ENCODE measurements at places on chromosomes 4 and X.
A peak's percentile ranks its signal among the peaks of the same experiment; 100 is the strongest.

- no peak for DNase-seq
These were observed 59.9 kb upstream of the AP1S2 start for GRCh38 chrX:15914486-15914885.

DNA sequence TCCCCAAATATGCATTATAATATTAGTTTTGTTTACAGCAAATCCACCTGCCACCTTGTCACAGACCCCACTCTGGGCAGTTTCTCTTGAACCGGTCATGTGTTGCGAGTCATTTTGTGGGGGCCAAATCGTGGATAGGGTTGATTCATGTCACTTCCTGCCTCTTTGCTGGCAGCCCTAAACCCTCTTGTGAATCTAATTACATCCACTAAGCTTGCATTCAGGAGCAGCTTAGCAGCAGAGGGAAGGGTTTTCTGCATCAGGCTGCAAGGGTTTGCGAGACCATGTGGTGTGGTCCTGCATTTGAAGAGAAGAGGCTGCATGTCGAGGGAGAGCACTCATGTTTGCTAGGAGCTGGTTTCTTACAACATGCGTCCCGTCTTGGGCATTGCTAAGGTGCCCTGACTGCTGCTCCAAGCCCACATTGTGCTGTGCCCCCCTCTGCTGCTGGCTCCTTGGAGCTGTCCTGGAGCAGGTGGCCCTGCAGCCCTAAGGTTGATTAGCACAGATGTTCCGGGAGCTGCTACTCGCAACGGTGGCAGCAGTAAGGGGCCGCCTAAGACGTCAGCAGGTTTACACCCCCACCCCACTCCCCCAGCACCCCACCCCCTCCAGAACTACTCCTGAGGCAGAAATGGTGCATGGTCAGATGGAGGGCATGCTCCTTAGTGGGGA is 88.9 kb upstream of the CLDN34 start:
- DNase-seq = no peak

- DNase-seq = no peak
These were observed 8.3 kb upstream of the LNX1 start for GRCh38 chr4:53599632-53600031.

DNA sequence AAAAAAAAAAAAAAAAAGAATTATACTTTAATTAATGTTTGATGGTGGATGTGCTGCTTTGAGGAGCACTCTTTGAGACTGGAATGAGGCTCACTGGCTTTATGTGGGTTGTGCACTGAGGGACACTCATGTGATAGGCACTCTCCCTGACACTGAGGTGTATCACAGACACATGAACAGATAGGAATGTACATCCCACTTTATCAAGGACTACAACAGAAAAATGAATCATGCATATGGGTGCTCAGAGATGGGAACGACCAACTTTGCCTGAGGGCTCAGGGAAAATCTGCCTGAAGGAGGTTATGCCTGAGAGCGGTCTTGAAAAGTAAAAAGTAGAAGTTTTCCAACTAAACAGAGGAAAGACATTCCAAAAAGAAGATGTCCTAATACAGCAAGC is 97.7 kb upstream of the RBPJ start:
- DNase-seq = no peak

DNA sequence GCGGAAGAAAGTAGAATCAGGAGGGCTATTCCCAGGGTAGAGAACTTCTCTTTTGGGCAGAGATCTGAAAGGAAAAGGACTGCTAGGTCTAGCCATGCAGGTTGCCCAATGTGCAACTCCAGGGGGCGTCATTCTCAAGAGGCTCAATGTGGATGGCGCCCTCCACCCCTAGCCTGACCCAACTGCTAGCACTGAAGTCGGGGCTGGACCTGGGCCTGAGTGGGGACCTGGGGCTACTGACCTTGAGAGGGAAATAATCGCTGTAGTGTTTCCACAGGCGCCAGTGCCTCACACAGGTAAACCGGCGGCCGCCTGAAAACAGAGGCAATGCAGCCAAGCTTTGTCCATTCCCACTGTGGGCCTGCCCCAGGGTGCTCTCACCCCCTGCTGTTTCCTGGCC is 6.1 kb downstream of the AWAT2 start:
- DNase-seq = no peak

DNA sequence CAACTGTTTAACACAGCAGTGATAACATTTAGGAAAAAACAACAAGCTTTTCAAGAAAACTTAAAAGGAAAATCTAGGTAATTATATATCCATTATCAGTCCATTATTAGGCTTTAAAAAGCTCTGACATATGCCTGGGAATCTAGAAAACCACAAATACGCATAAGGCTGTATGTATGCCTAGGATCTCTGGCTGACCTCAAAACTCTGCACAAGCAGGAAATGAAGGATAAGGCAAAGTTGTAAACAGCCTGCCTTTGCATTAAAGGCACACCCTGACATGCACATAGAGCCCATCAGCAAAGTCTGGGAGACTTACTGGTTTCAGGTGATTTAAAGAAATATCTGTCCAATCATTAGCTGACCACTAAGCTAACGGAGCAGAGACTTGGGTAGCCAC is 14.0 kb downstream of the TIMP1 start:
- no peak for DNase-seq

DNA sequence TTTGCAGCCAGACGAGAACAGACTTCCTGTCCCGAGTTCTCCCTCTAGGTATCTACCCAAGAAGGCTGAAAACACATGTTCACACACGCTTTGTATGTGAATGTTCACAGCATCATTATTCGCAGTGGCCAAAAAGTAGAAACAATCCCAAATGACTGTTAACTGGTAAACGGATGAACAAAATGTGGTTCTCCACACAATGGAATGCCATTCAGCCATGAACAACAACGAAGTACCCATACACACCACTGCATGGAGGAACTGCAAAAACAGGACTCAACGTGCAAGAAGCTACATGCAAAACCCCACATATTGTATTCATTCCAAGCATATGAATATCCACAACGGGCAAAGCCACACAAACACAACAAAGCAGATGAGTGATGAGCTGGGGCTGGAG is 45.0 kb downstream of the PDHA1 start:
- DNase-seq = no peak

GRCh38 chr4:4866866-4867374 is 7.5 kb downstream of the MSX1 start:
- peak; percentile 63 for DNase-seq

- DNase-seq = no peak
These were observed 81.3 kb downstream of the C4orf51 start for GRCh38 chr4:145760961-145761929.

- DNase-seq = no peak
These were observed 1047.9 kb downstream of the RPA4 start for GRCh38 chrX:97931586-97931985.

GRCh38 chr4:136900696-136901095 is 631.6 kb downstream of the PCDH18 start:
- no peak for DNase-seq

DNA sequence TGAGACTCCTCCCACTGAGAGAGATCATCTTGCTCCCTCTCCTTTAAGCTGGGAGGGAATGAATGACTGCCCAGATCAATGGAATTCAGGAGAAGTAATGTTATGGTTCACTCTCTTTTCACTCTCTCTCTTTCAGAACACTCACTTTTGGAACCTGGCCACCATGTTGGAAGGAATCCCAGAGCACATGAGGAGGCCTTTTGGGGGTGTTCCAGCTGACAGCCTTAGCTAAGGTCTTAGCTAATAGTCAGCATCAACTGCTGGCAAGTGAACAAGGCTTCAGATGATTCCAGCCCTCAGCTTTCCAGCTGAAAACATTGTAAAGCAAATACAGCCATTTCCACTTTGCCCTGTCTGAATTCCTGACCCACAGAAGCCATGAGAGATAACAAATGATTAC is 124.0 kb upstream of the CLNK start:
- DNase-seq = no peak

DNA sequence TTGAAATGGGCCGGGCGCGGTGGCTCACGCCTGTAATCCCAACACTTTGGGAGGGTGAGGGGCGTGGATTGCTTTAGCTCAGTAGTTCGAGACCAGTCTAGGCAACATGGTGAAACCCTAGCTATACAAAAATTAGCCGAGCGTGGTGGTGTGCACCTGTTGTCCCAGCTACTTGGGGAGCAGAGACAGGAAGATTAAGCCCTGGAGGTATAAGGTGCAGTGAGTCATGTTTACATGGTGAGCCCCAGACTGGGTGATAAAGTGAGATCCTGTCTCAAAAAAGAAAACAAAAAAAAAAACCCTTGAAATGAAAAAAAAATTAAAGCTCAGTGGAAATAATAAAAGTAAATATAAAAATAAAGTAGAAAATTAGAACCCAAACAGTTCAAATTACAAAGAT is 6.9 kb upstream of the XAGE2 start:
- no peak for DNase-seq

GRCh38 chr4:121938282-121939092 is 13.4 kb downstream of the TRPC3 start:
- peak; percentile 18 for DNase-seq

GRCh38 chr4:97577004-97577403 is 566.3 kb downstream of the STPG2 start:
- no peak for DNase-seq

DNA sequence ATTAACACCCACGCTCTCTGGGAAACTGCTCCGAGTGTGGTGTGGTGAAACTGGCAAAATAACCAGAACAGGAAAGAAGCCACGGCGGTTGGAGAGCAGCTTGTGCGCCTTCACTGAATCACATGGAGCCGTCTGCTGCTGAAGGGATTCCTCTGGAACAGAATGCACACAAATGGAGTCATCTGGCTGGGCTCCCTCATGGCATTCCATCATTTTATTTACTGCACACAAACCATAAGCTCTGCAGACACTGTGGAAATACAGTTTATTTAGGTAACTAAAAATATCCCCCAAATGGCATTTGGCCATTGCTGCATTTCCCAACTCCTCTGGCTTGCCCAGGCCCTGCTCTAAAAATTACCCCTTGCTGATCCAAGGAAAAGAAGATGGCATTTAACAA is 187.0 kb upstream of the S100G start:
- no peak for DNase-seq

DNA sequence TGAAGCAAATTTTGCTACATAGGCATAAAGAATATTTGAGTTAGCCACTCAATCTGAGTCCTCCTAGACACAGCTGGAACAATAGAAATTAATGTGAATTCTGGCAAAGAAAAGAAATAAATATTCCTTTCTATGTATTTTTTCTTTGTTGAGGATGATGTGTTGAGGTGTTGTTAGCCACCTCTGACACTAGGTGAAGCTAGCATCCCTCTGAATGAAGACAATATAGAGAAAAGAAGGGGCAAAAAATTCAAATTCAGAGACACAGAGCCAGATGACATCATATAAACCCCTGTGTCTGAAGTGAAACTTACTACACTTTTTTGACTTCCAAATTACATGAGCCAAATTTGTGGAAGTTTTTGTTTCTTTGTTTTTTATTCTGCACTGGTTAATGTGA is 34.6 kb upstream of the TMPRSS11D start:
- DNase-seq = peak; percentile 38

DNA sequence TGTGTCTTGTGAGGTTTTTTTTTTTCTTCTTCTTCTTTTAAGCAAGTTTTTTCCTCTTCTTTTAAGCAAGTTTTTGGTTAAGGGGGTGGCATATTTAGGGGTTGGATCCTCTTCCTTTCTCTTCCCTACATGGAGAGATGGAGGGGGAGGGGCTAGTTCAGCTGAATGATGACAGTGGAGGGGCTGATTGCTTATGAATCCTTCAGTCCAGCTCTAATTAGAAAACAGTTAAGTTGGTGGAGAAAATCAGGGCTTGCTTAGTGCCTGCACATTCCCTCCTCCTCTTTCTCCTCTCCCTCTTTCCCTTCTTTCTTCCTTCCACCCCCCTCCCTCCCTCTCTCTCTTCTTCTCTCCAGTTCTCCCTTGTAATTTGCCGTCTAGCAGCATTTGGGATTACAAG is 4.4 kb upstream of the HAND2 start:
- no peak for DNase-seq

DNA sequence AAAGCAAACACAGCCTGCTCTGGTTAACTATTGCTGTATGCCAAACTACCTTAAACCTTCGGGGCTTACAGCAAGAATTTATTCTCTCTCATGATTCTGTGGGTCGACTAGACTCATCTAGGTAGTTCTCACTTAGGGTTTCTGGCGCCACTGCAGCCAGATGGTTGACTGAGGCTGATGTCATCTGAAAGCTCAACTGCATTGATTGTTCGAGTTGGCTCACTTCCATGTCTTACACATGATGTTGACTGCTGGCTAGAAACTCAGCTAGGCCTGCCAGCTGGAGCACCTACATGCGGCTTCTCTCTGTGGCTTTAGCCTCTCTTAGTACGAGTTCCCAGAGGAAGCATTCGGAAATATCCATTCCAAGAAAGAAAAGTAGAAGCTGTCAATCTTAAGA is 103.2 kb downstream of the SRPX start:
- no peak for DNase-seq

GRCh38 chrX:135984256-135984655 is 979 bp upstream of the SLC9A6 start:
- DNase-seq = no peak

DNA sequence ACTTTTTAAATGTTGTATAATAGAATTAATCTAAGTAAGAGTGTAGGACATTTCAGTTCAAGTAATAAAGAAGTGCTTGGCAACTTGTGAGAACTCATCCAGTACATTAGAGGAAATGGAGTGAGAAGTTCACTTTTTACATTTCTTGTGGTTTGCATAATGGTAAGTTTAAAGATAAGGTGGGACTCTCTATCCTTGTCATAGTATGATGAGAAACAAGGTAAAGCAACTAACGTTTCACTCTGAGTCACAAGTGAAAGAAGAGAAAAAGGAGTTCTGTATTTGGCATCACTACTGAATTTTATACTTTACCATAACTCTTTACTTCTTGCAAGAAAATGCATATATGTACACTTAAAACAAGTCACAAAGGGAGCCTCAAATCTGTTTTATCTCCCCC is 219.4 kb downstream of the SLC4A4 start:
- no peak for DNase-seq

DNA sequence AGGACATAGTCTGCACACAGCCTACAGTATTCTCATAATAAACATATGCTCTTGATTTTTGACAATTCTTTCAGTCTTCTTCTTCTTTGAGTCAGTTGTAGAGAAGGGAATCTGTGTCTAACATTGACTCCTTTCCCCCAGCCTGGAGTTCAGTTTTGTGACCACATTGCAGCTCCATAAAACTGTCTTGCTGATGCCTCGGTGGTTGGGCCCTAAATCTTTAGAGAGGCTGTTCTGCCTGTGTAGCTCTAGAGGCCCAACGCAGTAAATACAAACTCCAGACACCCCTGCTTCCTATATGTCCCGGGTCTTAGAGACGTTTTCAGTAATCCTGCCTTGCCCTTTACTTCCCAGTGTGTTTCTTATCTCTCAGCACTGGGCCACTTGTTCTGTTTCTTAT is 639.5 kb upstream of the AADAT start:
- DNase-seq = no peak

- peak; percentile 18 for DNase-seq
These were observed 286.6 kb upstream of the GATB start for GRCh38 chr4:152047451-152047850.

DNA sequence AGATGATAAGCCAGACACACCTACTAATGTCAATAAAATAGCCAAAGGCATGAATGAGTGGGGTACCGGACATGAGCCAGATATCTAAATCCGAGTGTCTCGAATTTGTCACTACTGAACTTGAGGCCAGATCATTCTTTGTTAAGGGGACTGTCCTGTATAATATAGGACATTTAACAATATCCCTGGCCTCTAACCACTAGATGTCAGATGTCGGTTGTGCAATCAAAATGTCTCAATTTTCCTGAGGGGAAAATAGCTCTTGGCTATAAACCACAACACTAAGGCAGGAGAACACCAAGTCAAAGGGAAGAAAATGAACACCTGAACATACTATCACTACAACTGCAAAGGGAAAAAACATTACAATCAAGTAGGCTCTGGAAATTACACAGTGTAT is 154.5 kb downstream of the GPM6A start:
- DNase-seq = no peak

All from mesendoderm (in vitro differentiated cells).